ENCODE measurements at places on chromosomes 7 and 10.

- peak; percentile 52 for DNase-seq
- no peaks in the 10 kb centered on the region for H3K36me3 ChIP-seq
- no peak overlapping the region for H3K4me3 ChIP-seq
- H3K27ac ChIP-seq: no peak overlapping the region
- H3K27me3 ChIP-seq: no peaks in the 10 kb centered on the region
- H3K4me1 ChIP-seq: peaks cover 6% of the 10 kb centered on the region
These were observed 11.6 kb upstream of the SVIL start for GRCh38 chr10:29646238-29646902.

DNA sequence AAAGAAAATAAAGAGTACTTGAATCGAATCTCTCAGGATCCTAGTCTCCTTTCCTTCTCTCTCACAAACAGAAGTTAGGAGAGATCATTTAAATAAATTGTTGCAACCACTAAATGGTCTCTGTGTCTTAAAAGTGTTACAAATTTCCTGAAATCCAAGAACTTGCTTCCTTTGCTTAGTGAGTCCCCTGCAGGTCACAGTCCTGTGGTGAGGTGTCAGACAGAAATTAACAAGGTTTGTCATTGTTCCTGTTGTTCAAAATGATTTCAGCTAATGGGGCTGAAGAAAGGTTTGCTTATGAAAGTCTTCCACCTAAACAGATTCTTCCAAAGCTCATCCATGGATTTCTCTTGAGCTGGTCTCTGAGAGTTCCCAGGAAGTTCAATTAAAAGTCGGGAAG, 151.6 kb upstream of the SLC26A5 start:
- no peak for DNase-seq
- H3K4me3 ChIP-seq: no peak overlapping the region

DNA sequence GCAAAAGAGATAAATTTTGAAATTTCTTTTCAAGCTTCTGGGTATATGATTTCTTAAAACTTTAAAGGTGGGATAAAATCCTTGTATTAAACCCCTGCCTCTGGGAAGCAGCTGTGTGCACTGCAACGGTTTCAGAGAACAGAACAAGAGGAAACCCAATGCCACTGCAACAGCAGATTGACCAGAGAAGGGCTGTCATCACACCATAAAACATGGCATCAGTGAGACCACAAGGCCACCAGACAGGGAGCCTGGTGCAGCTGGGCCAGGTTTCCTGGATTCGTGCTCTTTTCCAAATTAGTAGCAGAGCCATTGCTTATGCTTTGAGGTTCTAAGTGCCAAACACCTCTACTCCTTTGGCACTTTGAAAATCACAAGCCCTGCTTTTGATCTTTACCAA, 152.4 kb downstream of the PRPF18 start:
- H3K36me3 ChIP-seq: no peaks in the 10 kb centered on the region
- no peak overlapping the region for H3K27ac ChIP-seq
- H3K27me3 ChIP-seq: no peaks in the 10 kb centered on the region
- peak; percentile 50 for DNase-seq
- no peak overlapping the region for H3K4me3 ChIP-seq

- no peak for DNase-seq
- no peak overlapping the region for H3K27ac ChIP-seq
- H3K36me3 ChIP-seq: no peaks in the 10 kb centered on the region
- no peaks in the 10 kb centered on the region for H3K4me1 ChIP-seq
- no peaks in the 10 kb centered on the region for H3K27me3 ChIP-seq
These were observed 11.4 kb upstream of the TWIST1 start for GRCh38 chr7:19128856-19129255.

DNA sequence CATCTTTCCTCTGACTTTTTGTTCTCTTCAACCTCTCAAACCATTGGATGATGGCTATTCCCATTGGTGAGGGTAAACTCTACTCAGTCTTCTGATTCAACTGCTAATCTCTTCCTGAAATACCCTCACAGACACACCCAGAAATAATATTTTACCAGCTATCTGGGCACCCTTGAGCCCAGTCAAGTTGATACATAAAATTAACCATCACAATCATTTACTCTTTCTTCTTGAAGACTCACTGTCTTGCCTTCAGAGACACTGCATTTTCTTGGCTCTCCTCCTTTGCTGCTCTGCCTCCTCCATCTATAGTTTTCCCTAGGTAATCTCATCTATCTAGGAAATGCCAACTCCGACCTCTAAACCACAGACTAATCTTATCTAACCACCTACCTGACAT, 12.6 kb upstream of the PRRT4 start:
- no peak overlapping the region for H3K4me3 ChIP-seq
- no peaks in the 10 kb centered on the region for H3K4me1 ChIP-seq
- no peak for DNase-seq
- no peaks in the 10 kb centered on the region for H3K27me3 ChIP-seq
- no peak overlapping the region for H3K27ac ChIP-seq
- no peaks in the 10 kb centered on the region for H3K36me3 ChIP-seq

- no peaks in the 10 kb centered on the region for H3K27me3 ChIP-seq
- no peak overlapping the region for H3K27ac ChIP-seq
- no peaks in the 10 kb centered on the region for H3K4me1 ChIP-seq
- DNase-seq: no peak
- no peak overlapping the region for H3K4me3 ChIP-seq
These were observed 47.0 kb downstream of the RASGEF1A start for GRCh38 chr10:43219848-43220247.

DNA sequence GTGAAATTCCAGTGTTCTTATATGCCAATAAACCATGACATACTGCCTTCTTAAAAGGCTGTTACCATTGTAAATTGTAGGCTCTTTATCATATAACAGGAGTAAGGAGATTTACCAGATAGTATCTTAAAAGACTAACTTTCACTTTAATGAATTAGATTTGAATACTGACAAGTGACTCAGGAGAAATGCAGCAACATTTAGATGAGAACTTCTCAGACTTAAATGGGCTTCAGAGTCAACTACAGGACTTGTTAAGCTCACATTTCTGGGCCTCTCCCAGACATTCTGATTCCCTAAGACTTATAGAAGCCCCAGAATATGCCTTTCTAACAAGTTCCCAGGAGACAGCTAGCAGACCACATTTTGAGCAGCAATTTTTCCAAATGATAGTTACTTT, 466.3 kb downstream of the ARL4A start:
- H3K27me3 ChIP-seq: no peaks in the 10 kb centered on the region
- no peak overlapping the region for H3K27ac ChIP-seq
- no peak for DNase-seq
- no peaks in the 10 kb centered on the region for H3K36me3 ChIP-seq
- no peaks in the 10 kb centered on the region for H3K4me1 ChIP-seq

GRCh38 chr10:75544993-75545706, 113.7 kb downstream of the LRMDA start:
- no peak for DNase-seq
- H3K4me3 ChIP-seq: no peak overlapping the region

- no peaks in the 10 kb centered on the region for H3K27me3 ChIP-seq
- H3K27ac ChIP-seq: no peak overlapping the region
- no peak overlapping the region for H3K4me3 ChIP-seq
- H3K4me1 ChIP-seq: no peaks in the 10 kb centered on the region
- no peaks in the 10 kb centered on the region for H3K36me3 ChIP-seq
These were observed 95.7 kb upstream of the EEPD1 start for GRCh38 chr7:36057323-36057722.

- no peak overlapping the region for H3K27ac ChIP-seq
- H3K36me3 ChIP-seq: no peaks in the 10 kb centered on the region
- H3K4me1 ChIP-seq: no peaks in the 10 kb centered on the region
- H3K27me3 ChIP-seq: no peaks in the 10 kb centered on the region
- no peak overlapping the region for H3K4me3 ChIP-seq
- DNase-seq: no peak
These were observed 71.1 kb upstream of the CCDC6 start for GRCh38 chr10:59977486-59977885.

DNA sequence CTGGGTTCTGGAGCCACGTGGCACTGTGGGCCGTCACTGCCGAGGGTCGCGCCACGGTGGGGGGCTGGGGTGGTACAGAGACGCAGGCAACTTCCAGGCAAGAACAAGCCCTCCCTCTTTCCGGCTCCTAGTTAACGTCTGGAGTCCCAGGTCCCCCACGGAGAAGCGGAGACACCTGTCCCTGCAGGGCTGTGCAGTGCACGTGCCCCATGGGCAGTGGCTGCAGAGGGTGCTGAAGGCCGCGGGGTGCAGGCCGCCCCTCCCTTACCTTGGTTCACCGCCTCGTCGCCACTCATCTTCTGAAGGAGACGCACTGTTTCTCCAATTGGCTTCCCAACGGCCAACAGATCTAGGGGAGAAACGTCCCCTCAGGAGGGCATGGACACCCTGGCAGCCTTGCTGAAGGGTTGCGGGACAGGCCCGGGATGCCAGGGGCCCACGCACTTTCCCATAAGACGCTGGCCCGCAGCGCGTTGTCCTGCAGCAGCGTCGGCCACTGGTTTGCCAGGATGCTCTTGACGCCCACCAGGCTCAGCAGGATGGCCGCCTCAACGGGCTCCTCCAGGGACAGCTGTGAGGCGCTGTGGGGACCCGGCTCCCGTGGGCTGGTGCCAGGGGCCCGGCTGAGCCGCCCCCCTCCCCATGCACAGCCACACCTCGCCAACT, 24.3 kb upstream of the NKX6-2 start:
- no peak overlapping the region for H3K27ac ChIP-seq
- H3K36me3 ChIP-seq: no peaks in the 10 kb centered on the region
- H3K4me3 ChIP-seq: no peak overlapping the region

GRCh38 chr10:15370212-15370855, 755 bp downstream of the FAM171A1 start:
- no peaks in the 10 kb centered on the region for H3K27me3 ChIP-seq
- H3K4me3 ChIP-seq: peak overlapping the region; percentile 64
- peaks cover 3% of the 10 kb centered on the region for H3K4me1 ChIP-seq

DNA sequence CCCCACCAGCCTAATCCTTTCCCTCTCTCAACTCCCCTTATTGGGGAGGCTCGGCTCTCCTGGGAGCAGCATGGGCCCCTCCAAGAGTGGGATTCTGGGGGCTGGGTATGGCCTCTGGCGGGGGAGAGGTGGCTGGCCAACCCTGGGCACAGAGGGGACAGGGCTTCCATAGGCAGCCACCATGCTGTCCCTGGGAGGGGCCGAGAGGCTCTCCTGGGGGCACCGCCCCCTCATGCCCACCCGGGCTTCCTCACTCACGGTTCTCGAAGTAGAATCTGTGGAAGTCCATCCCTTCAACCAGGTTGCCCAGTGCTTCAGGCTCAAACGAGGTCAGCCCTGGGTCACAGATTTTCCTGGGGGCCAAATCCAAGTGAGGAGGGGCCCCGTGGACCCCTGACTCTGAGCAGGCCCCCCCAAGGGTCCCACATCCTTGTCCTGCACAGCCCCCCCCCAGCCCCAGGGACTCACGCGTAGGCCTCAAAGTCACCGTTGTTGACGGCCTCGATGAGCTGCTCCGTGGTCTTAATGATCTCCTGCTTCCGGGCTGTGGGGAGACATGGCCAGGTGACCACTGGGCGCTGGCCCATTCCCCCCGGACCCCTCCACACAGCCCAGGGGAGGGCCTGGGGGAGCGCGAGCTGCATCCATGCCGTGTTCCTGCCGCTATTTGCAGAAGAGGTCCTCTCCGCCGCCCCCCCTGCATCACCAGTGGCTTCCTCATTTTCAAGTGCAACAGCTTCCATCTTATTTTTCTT, 19.8 kb downstream of the YKT6 start:
- no peak overlapping the region for H3K4me3 ChIP-seq
- H3K36me3 ChIP-seq: no peaks in the 10 kb centered on the region
- H3K27me3 ChIP-seq: no peaks in the 10 kb centered on the region
- no peak for DNase-seq

DNA sequence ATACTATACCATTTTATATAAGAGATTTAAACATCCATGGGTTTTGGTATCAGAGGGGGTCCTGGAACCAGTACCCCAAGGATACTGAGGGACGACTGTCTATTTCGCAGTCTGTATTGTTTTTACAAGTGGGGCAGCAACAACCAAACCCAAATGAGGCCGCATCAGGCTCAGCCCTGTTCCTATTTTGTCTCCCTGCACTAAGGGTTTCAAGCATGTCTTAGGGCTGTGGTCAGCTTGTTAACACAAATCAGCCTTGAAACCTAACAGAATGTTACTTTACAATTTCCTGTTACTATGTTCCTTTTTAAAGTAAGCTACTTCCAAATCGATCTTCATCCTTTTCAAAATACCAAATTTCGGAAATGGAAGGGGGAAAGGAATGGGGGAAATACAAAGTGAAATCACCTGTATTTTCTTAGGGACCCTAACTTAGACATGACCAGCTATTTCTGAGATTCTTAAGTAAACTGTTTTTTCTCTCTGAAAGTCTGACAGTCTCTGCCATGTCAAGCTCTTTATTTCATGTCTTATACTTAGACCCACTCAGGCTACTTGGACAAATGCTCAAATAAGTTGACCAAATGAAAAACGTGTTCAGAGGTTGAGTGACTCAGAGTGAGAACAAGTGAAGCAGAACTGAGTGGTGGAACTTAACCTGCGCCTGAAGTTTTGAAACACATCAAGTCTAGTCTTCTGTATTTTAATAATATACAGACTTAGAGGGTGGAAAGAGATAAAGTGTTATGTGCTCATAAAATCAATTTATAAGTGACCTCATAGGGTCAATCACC, 75.8 kb downstream of the C1GALT1 start:
- DNase-seq: no peak
- peak overlapping the region; percentile 47 for H3K27ac ChIP-seq
- H3K36me3 ChIP-seq: no peaks in the 10 kb centered on the region
- H3K4me1 ChIP-seq: peaks cover 15% of the 10 kb centered on the region
- no peak overlapping the region for H3K4me3 ChIP-seq

GRCh38 chr10:121531076-121531829, 67.0 kb downstream of the FGFR2 start:
- H3K4me3 ChIP-seq: no peak overlapping the region
- no peaks in the 10 kb centered on the region for H3K27me3 ChIP-seq
- H3K36me3 ChIP-seq: no peaks in the 10 kb centered on the region
- peaks cover 14% of the 10 kb centered on the region for H3K4me1 ChIP-seq
- H3K27ac ChIP-seq: peak overlapping the region; percentile 30

DNA sequence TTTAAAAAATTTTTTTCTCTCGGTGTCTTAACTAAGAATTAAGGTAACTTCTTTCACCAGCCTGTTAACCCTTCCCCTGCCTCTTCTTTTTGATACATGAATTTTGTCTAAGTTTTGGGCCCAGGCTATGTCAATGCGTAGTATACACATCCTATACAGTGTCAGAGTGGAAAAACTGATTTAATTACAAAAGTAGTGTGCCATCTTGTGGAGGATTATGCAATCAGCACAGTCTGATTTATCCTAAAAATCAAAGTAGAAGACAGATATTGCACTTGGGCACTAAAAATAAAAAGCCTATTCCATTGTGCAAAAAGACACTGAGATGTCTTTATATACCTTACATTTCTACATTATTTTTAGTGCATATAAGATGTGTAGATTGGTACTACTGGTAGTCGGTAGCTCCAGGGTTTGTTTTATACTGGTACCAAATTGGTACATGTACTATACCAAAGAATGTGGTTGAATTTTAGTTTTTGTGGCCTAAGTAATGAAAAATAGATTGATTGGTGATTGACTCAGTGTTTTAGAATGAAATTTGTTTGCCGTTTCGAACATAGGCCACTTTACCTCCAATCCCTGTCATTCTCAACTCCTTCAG, 96.6 kb downstream of the MKLN1 start:
- peak; percentile 15 for DNase-seq
- H3K27ac ChIP-seq: no peak overlapping the region
- no peaks in the 10 kb centered on the region for H3K27me3 ChIP-seq
- no peaks in the 10 kb centered on the region for H3K36me3 ChIP-seq

GRCh38 chr7:79713276-79713675, 259.8 kb upstream of the MAGI2 start:
- H3K27me3 ChIP-seq: no peaks in the 10 kb centered on the region
- no peak overlapping the region for H3K27ac ChIP-seq
- no peaks in the 10 kb centered on the region for H3K36me3 ChIP-seq
- no peak overlapping the region for H3K4me3 ChIP-seq
- DNase-seq: no peak
